ENCODE measurements at places on chromosomes 16 and 17. TPM values are rescaled to one million over a fixed set of nuclear protein-coding genes. Genes with fewer than 3 reads are reported as not detected.

DNA sequence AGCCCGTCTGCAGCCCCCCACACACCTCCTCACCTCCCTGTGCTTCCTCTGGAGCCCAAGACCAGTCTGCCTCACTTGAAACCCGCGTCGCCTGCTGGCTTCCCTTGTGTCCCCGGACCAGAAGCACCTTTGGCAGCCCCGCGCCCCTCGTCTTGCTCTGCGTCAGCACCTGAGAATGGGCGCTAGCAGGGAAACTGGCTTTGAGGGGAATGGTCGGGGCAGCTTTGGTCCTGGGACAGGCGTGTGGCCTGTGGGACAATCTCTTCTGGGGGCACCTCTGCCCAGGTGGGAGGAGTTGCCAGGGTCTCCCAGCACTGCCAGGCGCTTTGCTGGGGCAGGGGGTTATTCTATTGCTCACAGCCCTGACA is 3.6 kb upstream of the MAFG start:
- peaks cover 20% of the 10 kb centered on the region for H3K27me3 ChIP-seq
- H3K4me3 ChIP-seq, result no peak overlapping the region
- DNase-seq, result no peak
- no peaks in the 10 kb centered on the region for H3K36me3 ChIP-seq

DNA sequence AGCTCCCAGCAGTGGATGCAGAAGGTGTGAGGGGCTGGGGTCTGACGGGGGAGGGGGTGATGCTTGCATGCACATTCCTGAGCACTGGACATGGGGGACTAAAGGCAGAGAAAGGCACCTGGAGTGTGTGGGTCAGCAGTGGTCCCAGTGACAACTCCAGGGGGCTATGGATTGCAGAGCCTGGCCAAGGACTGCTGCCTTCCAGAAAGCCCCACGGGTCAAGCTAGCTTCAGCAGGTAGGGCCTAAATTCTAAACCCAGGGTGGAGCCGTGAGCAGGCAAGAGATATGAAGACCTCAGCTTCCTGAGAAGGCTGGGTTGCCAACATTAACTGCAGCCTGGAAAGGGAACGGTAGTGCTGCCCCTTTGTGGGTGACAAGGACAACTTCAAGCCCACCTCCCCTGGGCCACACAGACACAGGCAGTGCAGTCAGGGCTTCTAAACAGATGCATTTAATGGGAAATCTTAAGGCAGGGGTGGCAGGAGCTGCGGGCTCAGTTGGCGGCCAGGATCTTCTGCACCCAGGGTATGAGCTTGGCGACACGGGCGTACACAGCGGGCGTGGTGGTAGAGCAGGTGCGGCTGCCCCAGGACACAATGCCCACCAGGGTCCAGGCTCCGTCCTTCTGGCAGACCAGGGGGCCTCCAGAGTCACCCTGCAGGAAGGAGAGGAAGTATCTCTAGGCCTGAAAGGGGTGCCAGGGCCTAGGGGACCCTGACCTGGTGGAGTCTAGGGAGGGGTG is 3.1 kb downstream of the CTRB2 start:
- H3K27ac ChIP-seq, result no peak overlapping the region
- H3K4me3 ChIP-seq, result no peak overlapping the region
- H3K36me3 ChIP-seq, result no peaks in the 10 kb centered on the region
- H3K27me3 ChIP-seq, result no peaks in the 10 kb centered on the region
- no peak for DNase-seq
- H3K4me1 ChIP-seq, result peaks cover 15% of the 10 kb centered on the region

GRCh38 chr16:49359591-49359990 is 14.0 kb upstream of the C16orf78 start:
- H3K36me3 ChIP-seq, result no peaks in the 10 kb centered on the region
- no peak for DNase-seq
- no peaks in the 10 kb centered on the region for H3K4me1 ChIP-seq

GRCh38 chr17:29368926-29369325 is 21.2 kb upstream of the TAOK1 start:
- H3K4me3 ChIP-seq, result no peak overlapping the region
- DNase-seq, result no peak
- H3K36me3 ChIP-seq, result no peaks in the 10 kb centered on the region
- no peak overlapping the region for H3K27ac ChIP-seq
- no peaks in the 10 kb centered on the region for H3K27me3 ChIP-seq
- H3K4me1 ChIP-seq, result peaks cover 3% of the 10 kb centered on the region

DNA sequence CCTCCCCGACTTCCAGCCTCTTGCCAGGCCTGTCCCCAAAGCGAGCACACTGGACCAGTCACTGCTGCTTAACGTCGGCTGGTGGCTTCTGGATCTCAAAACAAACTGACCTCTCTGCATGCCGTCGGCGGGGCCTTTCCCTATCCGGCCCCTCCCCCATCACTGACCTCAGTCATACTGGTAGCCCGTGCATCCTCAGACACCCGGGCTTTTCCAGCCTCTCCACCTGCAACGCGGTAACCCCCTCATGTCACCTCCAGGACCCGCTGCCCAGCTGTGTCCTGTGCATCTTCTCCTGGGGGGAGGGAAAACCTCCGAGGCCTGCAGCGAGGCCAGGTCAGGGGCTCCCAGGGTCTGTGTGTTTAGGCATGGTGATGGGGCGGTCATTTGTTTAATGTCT is 138.6 kb upstream of the CHMP6 start:
- DNase-seq, result no peak
- peaks cover 16% of the 10 kb centered on the region for H3K36me3 ChIP-seq
- peaks cover 42% of the 10 kb centered on the region for H3K4me1 ChIP-seq
- no peaks in the 10 kb centered on the region for H3K27me3 ChIP-seq

DNA sequence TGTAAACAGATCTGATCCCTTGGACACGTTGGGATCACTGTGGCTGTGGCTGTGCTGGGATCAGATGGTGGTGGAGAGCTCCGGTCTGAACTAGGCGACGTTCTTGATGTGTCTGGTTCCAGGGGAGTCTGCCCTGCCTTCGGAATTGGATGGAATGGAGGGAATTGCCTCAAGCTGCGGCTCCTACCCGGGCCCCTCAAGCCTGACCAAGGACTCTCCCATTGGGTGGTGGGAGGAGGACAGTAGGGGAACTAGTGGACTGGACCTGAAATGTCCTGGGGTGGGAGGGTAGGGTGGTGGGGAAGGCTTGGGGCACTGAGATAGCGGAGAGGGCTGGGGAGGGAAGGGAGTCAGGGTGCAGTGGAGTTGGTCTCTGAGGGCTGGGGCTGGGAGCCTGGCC is 3.2 kb upstream of the UBALD1 start:
- H3K4me1 ChIP-seq, result peaks cover 46% of the 10 kb centered on the region
- H3K27ac ChIP-seq, result no peak overlapping the region
- DNase-seq, result no peak
- H3K36me3 ChIP-seq, result no peaks in the 10 kb centered on the region

GRCh38 chr17:41153856-41154255 is 4.2 kb upstream of the KRTAP4-5 start:
- H3K27me3 ChIP-seq, result no peaks in the 10 kb centered on the region
- H3K4me1 ChIP-seq, result no peaks in the 10 kb centered on the region
- H3K36me3 ChIP-seq, result no peaks in the 10 kb centered on the region
- no peak for DNase-seq
- no peak overlapping the region for H3K4me3 ChIP-seq

DNA sequence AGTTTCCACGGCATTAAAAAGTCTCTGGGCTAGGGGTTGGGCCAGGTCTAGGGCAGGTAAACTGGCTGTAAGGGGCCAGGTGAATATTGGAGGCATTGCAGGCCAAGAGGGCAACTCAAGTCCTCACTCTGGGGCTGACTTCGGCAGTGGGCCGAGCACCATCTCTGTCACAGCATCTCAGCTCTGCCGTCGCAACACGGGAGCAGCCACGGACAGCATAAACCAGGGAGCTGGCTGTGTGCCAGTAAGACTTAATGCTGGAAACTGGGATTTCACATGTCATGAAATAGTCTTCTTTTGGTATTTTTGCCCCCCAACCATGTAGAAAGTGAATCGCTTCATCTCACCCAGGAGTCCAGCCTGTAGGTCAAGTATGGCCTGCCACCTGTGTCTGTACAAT is 12.6 kb upstream of the LGALS9 start:
- H3K4me1 ChIP-seq, result peaks cover 5% of the 10 kb centered on the region
- H3K36me3 ChIP-seq, result peaks cover 36% of the 10 kb centered on the region
- no peak for DNase-seq
- no peak overlapping the region for H3K27ac ChIP-seq
- no peaks in the 10 kb centered on the region for H3K27me3 ChIP-seq
- no peak overlapping the region for H3K4me3 ChIP-seq

DNA sequence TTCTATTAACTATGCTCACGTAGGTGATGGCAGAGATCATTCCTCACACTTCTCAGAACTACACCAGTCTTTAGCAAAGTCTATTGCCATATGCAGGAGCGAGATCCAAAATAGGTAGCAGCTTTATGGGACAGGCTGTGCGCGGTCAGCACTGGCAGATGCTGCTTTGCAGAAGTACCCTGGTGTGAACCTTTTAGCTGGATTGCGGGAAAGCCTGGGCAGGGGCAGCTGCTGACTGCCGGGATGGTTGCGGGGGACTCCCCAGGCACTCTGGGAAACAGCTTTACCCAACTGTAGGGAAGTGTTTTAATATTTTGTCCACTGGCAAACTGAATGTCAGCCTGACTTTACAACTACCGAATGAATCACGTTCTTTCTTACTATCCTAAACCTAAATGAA is 251.3 kb downstream of the HS3ST3A1 start:
- H3K4me3 ChIP-seq, result no peak overlapping the region
- no peaks in the 10 kb centered on the region for H3K36me3 ChIP-seq
- DNase-seq, result no peak
- H3K27me3 ChIP-seq, result peaks cover 4% of the 10 kb centered on the region

DNA sequence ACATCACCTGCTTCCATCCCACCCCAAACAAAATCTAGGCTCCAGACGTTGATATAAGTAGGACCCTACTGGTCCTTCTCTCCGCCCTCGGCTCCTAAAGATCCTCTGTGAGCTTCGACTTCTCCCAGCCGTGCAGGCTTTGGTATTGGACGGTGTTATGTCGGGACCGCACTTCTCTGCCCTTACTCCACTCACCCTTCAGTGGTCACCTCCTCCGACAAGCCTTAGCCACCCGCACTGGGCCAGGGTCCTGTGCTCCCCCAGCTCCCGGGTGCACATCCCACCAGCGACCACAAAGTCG is 1.6 kb downstream of the PSMB10 start:
- H3K4me3 ChIP-seq, result peak overlapping the region; percentile 96
- H3K36me3 ChIP-seq, result peaks cover 39% of the 10 kb centered on the region
- no peak for DNase-seq
- H3K27me3 ChIP-seq, result no peaks in the 10 kb centered on the region
- H3K4me1 ChIP-seq, result peaks cover 43% of the 10 kb centered on the region
- peak overlapping the region; percentile 84 for H3K27ac ChIP-seq

GRCh38 chr16:8505327-8505991 is 84.9 kb downstream of the TMEM114 start:
- no peaks in the 10 kb centered on the region for H3K27me3 ChIP-seq
- H3K27ac ChIP-seq, result no peak overlapping the region
- H3K4me1 ChIP-seq, result no peaks in the 10 kb centered on the region
- no peaks in the 10 kb centered on the region for H3K36me3 ChIP-seq
- H3K4me3 ChIP-seq, result no peak overlapping the region
- DNase-seq, result no peak

DNA sequence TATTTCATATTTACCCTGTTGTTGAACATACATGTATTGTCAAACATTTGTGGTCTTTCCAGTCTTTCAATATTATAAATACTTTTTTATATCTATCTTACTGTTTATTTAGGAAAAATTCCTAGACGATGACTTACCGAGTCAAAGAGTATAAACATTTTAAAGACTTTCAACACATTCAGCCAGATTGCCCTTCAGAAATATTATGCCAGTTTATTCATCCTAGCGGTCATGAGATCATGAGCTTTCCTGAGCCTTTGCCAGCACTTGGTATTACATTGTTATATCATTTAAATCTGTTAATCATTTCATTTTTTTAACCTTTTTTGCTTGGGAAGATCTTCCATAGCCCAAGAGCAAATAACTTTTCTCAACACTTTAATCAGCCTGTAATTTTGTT is 197.4 kb downstream of the SPECC1 start:
- DNase-seq, result no peak
- H3K27ac ChIP-seq, result no peak overlapping the region
- H3K4me3 ChIP-seq, result no peak overlapping the region

DNA sequence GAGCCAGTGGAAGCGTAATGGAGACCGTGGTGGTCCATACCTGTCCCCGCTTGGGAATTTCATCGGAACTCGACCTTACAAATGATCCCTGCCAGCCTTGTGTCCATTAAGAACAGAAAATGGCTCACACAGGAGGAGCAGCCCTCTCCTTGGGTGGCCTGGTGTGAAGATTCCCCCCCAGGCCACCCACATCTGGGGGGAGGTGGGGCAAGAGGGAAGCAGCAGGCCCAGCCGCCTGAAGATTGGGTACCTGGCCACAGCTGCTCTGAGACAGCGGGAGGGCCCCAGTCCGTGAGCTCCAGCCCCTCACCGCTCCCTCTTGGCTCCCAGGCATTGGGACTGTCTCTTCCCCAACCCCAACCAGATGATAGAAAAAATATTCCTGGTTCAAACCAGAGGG is 277.8 kb upstream of the FOXF1 start:
- no peaks in the 10 kb centered on the region for H3K4me1 ChIP-seq
- H3K27ac ChIP-seq, result no peak overlapping the region
- H3K4me3 ChIP-seq, result no peak overlapping the region
- H3K27me3 ChIP-seq, result no peaks in the 10 kb centered on the region
- DNase-seq, result no peak
- no peaks in the 10 kb centered on the region for H3K36me3 ChIP-seq

DNA sequence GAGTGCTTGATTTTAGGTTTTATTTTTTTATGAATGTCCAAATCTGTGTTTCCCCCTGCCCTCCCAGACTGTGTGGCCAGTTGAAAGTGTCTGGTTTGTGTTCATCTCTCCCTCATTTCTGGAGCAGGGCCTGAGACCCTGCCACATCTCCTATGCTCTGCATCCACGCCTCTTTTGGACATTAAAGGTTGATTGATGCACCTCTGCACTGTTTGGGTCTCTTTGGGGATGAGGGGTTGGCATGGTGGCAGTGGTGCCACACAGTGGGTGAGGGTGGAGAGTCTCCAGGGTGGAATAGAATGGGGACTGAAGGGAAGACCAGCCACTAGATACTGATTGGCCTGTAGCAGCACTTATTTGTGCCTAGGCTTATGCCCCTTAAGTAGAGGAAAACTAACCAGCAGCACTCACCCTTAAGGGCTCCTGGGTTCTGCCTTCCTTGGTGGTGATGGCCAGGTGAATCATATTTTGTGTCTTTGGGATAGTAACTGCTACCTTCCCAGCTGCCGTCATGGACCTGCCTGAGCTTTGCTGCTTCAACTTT is 7.9 kb downstream of the DYNLL2 start:
- peaks cover 76% of the 10 kb centered on the region for H3K36me3 ChIP-seq
- H3K27me3 ChIP-seq, result no peaks in the 10 kb centered on the region
- H3K4me1 ChIP-seq, result peaks cover 30% of the 10 kb centered on the region
- no peak overlapping the region for H3K27ac ChIP-seq
- H3K4me3 ChIP-seq, result no peak overlapping the region
- DNase-seq, result no peak

GRCh38 chr17:81437191-81437651 is 42.0 kb downstream of the BAHCC1 start:
- H3K4me3 ChIP-seq, result no peak overlapping the region
- DNase-seq, result no peak
- H3K36me3 ChIP-seq, result no peaks in the 10 kb centered on the region
- peaks cover 5% of the 10 kb centered on the region for H3K4me1 ChIP-seq
- peaks cover 3% of the 10 kb centered on the region for H3K27me3 ChIP-seq
- no peak overlapping the region for H3K27ac ChIP-seq

KRTAP9-4 gene
- not detected for total RNA-seq

MMP28 gene
- 9.9 TPM for total RNA-seq

NPIPB8 gene
- not detected for total RNA-seq

KLHL10 gene
- total RNA-seq, result not detected

NEUROD2 gene
- not detected for total RNA-seq

TBC1D3E gene
- not detected for total RNA-seq

KRT33A gene
- total RNA-seq, result not detected

PARD6A gene
- 4.5 TPM for total RNA-seq

CHST5 gene
- not detected for total RNA-seq

CCNF gene
- 1.3 TPM for total RNA-seq

ADAP2 gene
- total RNA-seq, result 1.8 TPM

IQCK gene
- total RNA-seq, result 1.6 TPM

Measured in CD4-positive, alpha-beta T cell (primary cell).